ENCODE measurements at places on chromosomes 2 and 18.

GRCh38 chr2:169397697-169398096, 35.4 kb upstream of the LRP2 start:
- no peak for DNase-seq

DNA sequence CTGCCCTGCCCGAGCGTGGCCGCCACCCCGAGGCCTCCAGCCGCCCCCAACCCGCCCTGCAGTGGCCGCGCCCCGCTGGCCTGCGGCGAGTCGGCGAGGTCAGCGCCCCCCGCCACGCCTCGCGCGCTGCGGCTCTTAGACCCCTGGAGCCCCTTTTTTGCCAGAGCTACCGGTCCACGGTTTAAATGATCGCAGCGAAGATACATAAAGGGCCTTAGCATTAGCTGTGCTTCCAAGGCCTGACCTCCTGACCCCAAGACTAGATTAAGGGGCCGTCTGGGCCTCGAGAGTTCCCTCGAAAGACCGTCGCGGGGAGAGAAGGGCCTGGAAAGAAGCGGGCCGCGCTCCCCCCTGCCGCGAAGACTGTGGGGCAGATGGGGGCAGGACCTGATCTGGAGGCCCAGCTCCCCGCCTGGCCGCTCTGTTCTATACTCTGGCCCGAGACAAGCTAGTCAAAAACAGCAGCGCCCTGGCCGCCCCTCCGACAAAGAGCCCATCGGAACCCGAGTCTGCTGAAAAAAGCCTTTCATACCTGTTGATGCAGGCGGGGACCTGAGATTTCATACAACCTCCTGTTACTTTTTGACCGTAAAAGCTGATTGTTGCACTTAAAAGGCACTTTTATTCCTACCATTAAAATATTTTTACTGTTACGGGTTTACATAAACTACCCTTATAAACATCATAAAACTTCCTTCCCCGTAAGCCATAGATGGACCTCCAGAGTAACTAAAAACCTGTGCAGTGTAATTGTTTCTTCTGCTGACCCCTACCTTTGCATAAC, 68.7 kb upstream of the PSMD14 start:
- no peak for DNase-seq

- no peak for DNase-seq
These were observed 390.9 kb downstream of the NBAS start for GRCh38 chr2:15170070-15170775.

- DNase-seq, result peak; percentile 59
These were observed 483 bp downstream of the TRAPPC8 start for GRCh38 chr18:31942291-31942998.

- DNase-seq, result no peak
These were observed 53.6 kb downstream of the CTDP1 start for GRCh38 chr18:79733135-79733701.
